ENCODE measurements at places on chromosomes 4 and X. TPM values are rescaled to one million over a fixed set of nuclear protein-coding genes. Genes with fewer than 3 reads are reported as not detected.

Gene SOD3
- total RNA-seq: 80.0 TPM

Gene PALLD
- total RNA-seq: 80.4 TPM

Gene CENPVL2
- total RNA-seq: not detected

Gene PASD1
- not detected for total RNA-seq

Gene AGTR2
- 2.9 TPM for total RNA-seq

Gene HTR2C
- total RNA-seq: not detected

Gene IL3RA
- total RNA-seq: 24.4 TPM

Data from left lung (tissue), 14 donors.